Stimulated activated CD4-positive, alpha-beta T cell treated with anti-CD3 and anti-CD28 coated beads, Interleukin-12 subunit alpha, Interleukin-12 subunit beta, amount 100 ng/mL, for 48 hours (primary cell): ENCODE measurements at places on chromosomes 7 and 10.

DNA sequence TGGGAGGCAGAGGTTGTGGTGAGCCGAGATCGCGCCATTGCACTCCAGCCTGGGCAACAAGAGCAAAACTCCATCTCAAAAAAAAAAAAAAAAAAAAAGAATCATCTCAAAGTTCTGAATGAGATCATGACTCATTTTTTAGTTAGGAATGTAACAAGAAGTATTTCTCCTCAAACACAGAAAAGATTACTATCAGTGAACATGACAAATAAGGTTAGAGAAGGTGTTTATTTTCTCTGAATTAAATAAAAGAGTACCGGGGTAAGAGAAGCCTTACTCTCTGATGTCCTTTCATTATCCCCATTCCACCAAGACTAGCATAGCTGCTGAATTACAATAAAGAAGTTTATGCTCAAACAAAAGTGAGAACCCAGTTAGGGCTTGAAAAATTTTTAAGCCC is 50.1 kb downstream of the IPMK start:
- DNase-seq: no peak

- no peak for DNase-seq
Observed at GRCh38 chr7:22786290-22786932, 36.2 kb downstream of the TOMM7 start.

DNA sequence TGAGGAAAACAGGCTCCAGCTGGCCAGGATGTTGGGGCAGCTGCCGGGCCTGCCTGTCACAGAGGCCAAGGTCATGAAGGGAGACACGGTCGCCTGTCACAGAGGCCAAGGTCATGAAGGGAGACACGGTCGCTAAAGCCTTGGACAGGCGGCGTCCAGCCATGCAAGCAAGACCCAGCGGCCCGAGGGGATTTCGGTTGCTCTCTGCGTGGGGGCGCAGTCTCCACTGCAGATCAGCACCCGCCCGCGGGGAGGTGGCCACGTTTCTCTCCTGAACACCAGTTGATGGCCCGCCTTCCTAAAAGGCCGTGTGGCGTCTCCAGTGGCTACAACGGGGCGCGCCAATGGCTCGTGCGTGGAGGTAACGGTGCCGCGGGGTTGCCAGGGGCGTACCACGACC is 67.0 kb upstream of the PCGF5 start:
- DNase-seq: no peak

- DNase-seq: no peak
Observed at GRCh38 chr10:74957285-74957961, 131.0 kb downstream of the KAT6B start.

DNA sequence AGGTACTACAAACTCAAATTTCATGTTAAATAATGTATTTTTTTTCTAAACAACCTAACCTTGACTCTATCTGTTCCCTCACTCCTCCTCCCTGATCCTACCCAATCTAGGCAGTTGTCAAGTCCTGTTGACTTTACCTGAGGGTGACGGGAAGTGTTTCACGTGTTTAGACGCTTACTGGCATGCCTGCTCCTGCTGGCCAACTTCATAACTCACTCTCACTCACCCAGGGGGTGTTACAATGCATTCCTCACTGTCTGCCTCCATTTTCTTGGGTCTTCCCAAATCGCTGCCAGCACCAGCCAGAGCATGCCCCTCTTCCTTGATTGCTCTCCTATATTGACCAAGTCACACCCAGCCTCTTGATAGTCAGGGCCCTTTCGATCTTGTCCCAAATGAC is 28.3 kb downstream of the CRCP start:
- DNase-seq: no peak

DNA sequence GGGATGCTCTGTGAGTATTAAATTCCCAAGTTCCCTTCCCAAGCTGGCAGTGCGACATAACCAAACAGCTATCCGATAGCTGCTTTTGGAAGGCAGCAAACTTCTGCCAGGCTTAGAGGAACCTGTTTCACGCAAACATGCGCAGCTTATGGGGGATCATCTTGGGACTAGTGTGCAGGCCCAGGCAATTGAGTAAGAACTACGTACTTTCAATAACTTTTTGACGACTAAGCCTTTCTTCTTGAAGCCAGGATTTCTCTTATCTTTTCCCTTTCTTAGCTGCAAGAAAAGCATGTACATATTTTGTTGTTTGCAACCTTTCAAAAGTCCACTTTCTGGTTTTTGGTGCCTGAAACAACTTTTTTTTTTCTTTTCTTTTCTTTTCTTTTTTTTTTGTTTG is 28.7 kb upstream of the SEPHS1 start:
- DNase-seq: no peak

GRCh38 chr7:15848362-15848761 is 161.9 kb upstream of the MEOX2 start:
- DNase-seq: no peak

- no peak for DNase-seq
Observed at GRCh38 chr7:34837316-34837715, 179.3 kb downstream of the NPSR1 start.

- no peak for DNase-seq
Observed at GRCh38 chr7:135368416-135369186, 135.0 kb downstream of the STRA8 start.

DNA sequence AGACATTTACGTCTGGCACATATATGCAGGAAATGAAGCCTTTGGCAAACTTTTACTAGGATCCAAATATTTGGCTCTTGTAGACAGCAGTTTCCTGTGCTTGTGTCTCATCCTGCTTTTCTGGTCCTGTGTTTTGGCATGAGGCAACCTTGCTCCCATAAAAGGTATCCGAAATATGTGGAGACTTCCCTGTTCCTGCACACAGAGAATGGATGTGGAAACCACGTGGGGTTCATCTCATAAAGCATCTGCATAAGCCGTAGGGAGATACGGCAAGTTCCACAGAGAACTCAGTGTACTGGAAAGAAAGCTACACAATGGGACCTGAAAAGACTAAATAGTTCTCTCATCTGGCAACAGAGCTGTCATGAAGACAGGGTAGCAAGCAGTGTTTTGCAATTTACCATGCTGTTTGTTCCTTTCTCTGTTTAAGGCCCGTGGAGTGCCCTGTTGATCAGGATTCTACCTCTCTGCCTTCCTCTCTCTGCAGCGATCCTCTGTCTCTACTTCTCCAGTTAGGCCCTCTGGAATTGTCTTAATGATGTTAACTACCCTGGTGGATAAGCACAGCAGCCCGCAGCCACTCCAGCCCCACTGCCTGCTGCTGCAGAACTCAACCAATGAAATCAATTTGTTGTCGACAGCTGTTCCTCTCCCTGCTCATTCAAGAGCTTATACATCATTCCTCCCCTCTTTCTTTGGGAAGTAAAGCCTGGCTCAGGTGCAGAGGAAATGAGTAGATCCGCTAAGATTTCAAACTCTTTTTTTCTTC is 293.6 kb downstream of the CSTF2T start:
- no peak for DNase-seq

- no peak for DNase-seq
Observed at GRCh38 chr10:92995509-92995908, 65.1 kb upstream of the CYP26C1 start.

- DNase-seq: no peak
Observed at GRCh38 chr7:39623732-39624441, 515 bp downstream of the RALA start.

DNA sequence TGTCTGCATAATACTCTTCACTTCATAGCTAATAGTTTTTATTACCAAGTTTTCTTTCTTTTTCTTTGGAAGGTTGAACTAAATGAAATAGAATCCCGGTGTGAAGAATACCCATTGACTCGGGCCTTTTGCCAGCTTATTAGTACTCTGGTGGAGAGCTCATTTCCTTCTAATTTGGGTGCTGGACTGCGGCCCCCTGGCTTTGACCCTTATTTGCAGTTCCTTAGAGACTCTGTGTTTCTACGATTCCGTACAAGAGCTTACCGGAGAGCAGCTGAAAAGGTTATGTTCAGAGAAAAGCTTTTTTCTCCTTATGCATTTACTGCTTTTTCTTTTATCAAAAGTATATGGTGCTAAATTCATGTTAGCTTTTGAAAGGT is 40.2 kb downstream of the NUP205 start:
- DNase-seq: no peak

DNA sequence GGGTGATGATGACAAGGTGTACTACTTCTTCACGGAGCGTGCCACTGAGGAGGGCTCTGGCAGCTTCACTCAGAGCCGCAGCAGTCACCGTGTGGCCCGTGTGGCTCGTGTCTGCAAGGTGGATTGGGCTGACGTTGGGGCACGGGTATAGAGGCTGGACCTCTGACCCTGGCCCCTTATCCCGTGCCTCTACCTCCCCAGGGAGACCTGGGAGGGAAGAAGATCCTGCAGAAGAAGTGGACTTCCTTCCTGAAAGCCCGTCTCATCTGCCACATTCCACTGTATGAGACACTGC is 8.4 kb downstream of the MRPL43 start:
- DNase-seq: no peak

DNA sequence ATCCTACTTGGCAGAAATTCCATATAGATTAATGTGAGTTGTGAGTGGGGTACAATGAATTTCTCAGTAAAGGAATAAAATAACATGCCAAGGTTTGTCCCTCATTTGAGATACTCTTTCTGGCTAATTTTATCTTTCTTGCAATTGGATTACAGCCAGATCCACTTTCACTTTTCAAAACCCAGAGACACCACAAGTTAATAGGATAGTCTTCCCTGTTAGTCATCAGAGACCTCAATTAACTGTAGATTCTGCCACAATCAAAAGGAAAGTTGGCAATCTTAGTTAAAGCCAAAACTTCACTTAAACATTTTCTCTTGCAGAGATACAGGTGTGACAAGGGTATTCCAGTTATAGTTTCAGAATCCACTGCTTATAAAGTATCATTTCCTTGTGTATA is 91.4 kb upstream of the PHYHIPL start:
- no peak for DNase-seq

DNA sequence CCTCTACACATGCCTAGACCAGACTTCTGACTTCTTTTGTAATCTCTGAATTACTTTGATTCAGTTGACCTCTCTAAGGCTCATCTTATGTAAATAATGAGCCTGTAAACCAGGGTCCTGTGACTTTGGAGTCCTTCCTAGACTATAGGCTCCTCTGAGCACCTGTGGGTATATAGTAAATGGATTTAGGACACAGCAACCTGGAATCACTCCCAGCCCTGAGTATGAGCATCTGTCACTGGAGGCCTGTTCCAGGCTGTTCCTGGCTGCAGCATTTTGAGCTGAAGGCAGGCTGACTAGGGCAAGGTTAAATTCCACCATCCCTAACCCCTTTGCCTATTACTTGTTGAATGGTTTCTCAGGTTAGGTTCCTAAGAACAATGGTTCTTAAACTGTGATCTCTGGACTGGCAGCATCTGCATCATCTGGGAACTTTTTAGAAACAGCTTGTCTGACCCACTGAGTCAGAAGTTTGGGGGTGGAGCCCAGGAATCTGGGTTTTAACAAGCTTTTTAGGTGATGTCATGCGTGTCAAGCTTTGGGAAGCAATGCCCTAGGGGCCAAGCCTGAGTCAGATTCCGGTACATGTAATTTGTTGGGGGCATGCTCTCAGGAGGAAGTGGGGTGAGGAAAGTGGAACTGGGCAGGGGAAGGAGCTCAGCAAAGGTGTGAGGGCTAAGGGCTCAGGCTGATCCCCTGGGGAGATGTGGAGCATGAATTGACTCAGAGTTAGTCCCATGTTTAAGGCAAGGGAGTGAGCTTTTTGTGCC is 28.2 kb downstream of the MINDY4 start:
- DNase-seq: no peak

- DNase-seq: no peak
Observed at GRCh38 chr7:125126376-125126775, 196.8 kb upstream of the POT1 start.

- DNase-seq: no peak
Observed at GRCh38 chr10:71081912-71082311, 130.5 kb upstream of the UNC5B start.
